ENCODE measurements at places on chromosomes 4 and X. TPM values are rescaled to one million over a fixed set of nuclear protein-coding genes. Genes with fewer than 3 reads are reported as not detected.

Gene NWD2
- not detected for total RNA-seq

Gene LUZP4
- total RNA-seq: not detected

DNA sequence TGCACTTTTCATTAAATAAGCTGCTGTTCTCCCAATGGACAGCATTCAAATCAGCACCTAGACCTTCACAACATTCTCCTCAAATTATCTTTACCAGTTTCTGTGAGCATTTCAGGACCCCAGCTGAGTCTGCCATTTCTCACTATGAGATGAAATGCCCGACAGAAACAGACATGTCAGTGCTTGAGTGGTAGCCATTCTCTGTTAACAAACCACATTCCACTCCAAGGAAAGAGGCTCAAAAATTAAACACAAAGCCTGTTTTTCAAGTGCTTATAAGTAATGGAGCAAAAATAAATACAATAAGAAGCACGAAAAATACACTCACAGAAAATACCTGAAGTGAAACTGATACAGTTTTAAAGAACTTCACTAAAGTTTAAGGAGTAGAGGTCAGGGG, 320.2 kb upstream of the PRPS2 start:
- DNase-seq: no peak

DNA sequence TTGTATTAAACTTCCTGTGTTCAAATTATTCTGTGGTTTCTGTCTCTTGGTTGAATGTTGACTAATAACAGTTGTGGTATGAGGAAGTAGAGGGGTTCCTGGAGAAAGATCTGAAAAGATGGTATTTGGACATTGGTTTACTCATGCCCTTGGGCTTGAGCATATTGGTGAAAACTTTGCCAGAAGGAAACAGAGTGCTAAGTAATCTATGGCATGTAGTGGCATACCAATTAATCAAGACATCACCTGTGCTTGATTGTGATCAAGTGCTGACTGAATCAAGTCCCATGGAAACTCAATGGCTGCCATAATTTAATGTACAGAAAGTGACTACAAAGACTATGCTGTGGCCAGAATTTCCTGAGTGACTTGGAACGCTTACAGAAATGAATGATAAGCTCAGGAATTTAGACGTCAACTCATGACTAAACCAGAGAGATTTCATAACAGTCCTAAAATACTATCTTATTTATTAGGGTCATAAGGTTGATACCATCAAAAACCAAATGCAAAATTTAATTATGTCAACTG, 2062.9 kb downstream of the ARAP2 start:
- no peak for DNase-seq

DNA sequence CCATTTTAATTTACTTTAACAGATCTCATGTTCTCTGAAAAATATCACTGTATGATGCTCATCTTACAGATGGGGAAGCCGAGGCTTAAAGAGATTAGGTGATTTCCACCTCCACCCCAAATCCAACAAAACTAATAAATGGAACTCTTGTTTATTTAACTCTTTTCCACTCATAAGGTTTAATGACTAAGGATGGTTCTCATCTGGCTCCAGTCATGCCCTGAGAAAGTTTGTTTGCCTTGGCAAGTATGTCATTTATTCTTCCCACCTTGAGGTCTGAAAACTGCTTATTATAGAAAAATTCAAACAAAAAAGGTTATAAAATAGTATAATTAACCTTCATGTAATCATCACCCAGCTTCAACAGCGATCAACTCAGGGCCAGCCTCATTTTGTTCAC, 56.3 kb downstream of the PPEF2 start:
- no peak for DNase-seq

- no peak for DNase-seq
Measured at GRCh38 chr4:40388239-40388638, 53.1 kb downstream of the CHRNA9 start.

GRCh38 chr4:87080462-87080861, 140.0 kb downstream of the KLHL8 start:
- DNase-seq: no peak

Gene GLOD5
- total RNA-seq: not detected

- DNase-seq: no peak
Measured at GRCh38 chr4:7341491-7342222, 93.1 kb downstream of the PSAPL1 start.

Gene SOWAHD
- total RNA-seq: 2.7 TPM

Gene FHIP1A
- 1.4 TPM for total RNA-seq

- peak; percentile 45 for DNase-seq
Measured at GRCh38 chrX:150693725-150694574, 754 bp downstream of the MTMR1 start.
